ENCODE measurements at places on chromosomes 11 and 22.

DNA sequence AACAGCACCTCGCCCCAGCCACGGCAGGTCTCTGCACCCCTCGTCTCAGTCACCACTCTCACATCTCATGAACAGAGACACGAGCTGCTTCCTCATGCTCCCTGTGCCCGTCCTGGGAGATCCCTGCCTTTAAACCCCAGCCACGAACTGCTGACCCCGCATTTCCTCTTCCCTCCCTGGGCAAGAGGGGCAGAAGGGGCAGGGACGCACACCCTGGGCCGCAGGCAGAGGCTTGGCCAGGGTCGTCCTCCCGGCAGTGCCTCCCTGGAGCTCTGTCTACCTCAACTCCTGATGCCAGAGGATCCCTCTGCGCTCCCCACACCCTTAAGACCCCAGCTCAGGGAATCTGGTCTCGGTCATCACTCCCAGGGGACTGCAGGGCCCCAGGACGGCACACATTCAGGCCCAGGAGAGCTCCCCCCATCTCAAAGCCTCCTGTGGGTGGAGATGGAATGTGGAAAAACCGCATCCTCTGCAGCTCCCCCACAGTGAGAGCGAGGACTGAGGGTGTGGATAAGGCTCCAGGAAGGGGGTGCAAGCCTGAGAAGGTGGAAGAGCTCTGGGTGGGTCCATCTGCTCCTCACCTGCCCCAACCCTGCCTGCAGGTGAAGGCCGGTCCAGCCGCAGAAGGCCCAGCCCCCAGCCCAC lies 1.2 kb downstream of the BID start:
- DNase-seq: no peak

- no peak for DNase-seq
These were observed 90.4 kb downstream of the RELT start for GRCh38 chr11:73466643-73467042.

DNA sequence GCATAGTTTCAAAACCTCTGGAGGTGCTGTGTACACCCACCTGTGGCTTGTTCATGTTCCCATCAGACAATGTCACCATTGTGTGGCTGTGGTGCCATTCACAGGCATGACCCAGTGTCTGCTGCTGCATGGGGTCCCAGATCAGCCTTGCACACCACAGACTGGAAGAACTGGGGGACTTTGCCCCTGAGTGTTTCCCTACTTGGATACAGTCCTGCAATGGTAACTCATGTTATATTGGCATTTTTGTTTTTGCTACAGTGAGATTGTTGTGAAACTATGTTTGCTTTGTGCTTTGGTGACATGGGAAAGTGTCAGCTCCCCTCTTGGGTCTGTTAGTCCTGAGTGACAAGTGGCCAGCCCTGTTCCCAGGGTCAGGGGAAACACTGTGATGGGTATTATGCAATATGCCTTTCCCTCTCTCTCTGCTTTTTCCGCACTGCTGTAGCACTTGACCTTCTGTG lies 108.8 kb downstream of the NAV2 start:
- no peak for DNase-seq

DNA sequence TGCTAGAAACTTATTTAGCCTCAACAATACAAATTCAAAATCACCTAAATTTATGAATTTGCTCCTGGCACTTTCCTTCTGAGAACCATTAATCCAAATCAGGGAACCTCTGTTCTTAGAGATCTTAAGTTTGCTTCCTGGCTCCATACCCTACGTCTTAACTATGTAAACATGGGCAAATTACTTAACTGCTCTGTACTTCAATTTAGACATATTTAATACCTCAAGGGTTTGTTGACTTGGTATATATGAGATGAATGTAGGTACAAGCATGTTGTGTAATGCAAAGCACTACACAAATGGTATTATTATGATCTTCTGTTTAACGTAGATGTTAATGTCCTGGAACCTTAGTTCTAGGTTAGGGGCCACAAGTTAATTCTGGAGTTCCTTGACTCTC lies 22.6 kb upstream of the ARHGAP20 start:
- no peak for DNase-seq
